NCI-H1694 treated with DMSO at 0.1 percent for 48 hours (cell line): ENCODE measurements at places on chromosomes 7 and 10.

DNA sequence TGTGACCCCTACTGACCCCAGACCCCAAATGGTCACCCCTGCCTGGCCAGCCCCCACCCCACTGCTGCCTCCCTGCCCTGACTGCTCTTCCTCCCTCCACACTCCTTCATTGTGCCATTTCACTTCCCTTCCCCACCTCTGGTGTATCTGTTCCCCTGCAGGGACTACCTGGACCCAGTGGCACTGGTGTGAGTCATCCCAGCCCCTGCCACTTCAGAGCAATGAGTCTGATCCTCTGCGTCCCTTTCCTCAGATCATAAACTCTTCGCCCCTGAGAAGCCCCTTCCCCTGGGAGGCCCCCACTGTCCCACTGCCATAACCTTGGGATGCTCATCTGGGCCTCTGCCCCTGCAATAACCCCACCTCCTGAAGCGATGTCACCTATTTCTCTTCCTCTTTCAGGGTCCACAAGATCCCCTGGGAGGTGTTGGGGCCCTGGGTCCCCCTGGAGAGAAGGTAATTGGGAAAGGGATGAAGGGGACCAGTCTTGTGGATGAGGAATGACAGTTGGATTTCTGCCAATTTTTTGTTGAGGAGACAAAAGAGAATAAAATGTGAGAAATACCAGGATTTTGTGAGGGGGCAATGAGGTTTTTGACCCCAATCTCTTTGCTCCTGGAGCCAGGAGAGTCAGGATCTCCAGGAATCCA, 19.1 kb upstream of the VOPP1 start:
- DNase-seq: no peak

DNA sequence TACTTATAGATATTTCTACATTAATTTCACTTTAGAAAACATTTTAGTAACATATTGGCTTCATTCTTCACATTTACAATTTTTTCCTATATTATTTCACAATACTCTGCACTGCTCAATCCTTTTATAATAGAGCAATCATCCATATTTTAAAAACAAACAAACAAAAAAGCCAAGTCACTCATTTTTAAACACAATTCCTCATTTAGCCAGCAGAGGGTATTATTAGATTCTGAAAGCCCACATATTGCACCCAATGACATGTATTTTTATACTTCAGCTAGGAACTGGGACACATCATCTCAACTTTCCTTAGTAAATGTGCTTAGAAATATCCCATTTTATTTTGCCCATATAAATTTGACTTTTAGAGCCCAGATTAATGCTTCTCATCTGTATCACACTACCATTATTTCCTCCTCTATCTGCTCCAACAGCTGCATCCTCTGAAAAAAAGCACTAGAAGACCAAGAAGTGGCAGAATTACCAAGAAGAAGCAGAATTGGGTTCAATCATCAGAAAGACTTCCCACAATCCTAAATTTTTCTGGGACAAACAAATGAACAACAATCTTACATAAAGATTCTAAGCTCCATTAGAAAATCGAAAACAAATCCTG, 29.5 kb downstream of the CTNNA3 start:
- DNase-seq: no peak

DNA sequence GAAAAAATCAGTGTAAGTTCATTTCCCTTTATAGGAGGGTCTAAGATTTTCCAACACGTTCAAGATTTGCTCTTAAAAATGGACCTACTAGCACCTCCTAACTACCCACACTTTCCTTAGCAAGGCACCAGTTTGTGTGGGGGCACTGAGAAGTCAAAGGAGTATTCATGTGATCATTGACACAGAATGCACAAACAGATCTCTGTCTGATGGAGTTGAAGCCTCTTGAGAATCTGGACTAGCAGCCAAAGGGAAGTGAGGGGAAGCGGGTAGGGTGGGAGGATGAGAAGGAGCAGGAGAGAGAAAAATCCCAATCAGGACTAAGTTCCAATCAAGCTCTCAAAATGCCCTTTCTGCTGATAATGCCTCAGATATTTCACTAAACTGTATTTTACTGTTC, 4.1 kb downstream of the MMS19 start:
- no peak for DNase-seq

GRCh38 chr7:68734431-68734830, 863.8 kb upstream of the AUTS2 start:
- no peak for DNase-seq

- no peak for DNase-seq
Measured at GRCh38 chr10:122986335-122986734, 6.1 kb downstream of the PSTK start.

- DNase-seq: no peak
Measured at GRCh38 chr10:68086011-68086410, 10.9 kb upstream of the HERC4 start.

DNA sequence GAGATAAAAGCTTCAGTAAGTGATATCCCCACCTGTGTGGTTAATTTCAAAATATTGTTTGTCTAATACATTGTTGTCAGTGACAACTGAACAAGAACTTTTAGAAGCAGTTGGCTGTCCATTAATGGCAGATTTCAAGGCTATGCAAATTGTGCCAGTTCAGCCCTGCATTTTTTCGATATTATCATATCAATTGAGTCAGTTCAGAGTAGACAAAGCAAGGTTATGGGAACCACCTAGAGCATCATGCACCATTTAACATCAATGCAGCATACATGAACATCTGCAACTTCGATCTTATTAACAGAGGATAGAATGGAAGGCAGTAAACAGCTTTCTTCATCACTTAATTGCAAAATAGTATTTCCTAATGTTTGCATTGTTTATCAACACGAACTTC, 180.7 kb upstream of the KAT6B start:
- DNase-seq: no peak

DNA sequence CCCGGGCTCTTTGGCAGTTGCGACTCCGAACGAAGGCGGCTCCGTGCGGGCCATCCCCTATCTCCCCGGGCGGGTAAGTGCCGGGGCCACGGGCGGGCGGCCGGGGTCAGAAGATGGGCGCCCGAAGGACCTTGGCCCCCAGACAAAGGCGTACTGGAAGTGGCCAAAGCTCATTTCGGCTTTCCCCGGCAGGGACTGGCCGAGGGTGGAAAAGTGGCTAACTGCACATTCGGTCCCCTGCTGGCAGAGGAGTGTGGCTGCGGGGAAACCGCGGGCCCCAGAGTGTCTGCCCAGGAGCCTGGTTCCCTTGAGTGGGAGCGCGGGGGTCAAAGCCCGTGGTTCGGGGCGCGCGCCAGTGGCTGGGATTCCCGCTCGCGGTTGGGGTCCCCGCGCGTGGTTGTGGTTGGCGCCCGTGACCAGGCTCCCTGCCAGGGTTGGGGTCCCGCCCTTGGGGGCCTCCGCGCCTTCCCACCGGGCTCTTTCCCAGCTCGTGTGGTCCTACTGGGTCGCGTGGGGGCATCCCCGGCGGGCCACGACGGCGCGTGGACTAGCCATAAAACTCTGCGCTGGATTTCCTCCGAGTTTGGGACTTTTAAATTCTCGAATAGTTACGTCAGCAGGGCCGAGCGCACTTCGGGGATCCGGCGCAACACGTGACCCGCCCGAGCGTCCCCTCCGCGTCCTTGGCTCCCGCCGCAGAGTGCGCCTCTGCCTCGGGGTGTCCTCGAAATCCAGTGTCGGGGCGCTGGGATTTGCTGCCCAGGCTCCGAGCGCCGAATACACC, 124.4 kb downstream of the TACC2 start:
- DNase-seq: no peak

GRCh38 chr10:75660823-75661222, 229.4 kb downstream of the LRMDA start:
- DNase-seq: peak; percentile 60

DNA sequence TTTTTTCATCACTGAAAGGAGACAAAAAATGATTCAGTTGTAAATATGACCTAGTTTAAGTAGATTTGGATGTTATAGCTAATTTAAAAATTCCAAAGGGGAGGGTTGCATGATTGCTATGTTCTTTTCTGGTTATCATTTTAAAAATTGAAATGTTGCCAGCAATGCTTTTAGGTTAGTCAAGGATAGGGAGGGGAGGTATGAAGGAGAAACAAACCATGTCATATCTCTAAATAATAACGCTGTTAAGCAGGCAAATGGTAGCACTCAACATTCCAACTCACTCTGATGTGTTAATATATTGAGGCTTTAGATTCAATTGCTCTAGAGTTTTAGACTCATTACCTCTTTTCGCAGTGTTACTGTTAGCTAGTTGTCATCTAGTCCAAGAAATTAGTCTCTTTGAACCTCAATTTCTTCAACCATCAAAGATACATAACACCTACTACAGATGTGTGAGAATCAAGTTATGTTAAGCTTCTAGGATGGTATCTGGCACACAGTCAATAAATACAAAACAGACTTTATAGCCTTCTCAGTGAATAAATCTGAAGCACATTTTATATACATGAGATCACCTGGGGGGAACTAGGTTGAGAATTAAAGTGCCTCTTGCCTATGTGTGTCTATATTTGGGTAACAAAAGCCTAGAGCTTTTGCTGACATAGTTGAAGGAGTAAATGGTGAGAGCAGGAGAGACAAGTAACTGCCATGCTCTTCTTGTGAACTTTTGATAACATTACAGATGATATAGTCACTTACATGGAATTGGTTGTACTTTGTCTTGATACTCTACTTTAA, 124.9 kb downstream of the CSTF2T start:
- DNase-seq: no peak

DNA sequence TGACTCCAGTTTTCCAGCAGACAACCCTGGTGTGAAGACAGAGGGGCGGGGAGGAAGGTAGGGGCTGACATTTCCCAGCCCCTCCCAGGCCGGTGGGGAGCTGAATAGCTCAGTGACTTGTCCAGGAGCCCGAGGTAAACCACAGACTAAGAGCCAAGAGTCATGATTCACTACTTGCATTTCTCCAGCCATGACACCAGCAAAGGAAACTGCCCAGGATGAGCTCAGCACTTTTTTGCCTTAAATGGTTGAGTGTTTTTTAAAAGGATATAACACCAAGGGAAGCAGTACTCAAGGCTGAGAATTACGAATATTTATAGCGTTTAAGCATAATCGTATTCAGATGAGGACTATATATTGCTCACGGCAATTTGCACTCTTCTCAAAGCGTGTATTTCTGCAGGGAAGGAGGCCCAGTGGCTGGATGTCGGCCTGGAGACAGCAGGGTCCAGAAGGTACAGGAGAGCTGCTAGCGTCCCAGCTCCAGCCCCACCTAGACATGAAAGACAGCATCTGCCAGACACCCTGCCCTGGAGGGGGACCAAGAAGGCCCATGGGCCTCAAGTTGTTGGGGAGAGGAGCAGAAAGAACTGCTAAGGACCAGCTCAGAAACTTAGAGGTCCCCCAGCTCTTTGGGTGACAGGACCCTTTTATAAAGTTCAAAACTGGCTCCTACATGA, 141.4 kb downstream of the GRID1 start:
- no peak for DNase-seq

- no peak for DNase-seq
Measured at GRCh38 chr7:45138433-45139267, 18.9 kb upstream of the RAMP3 start.

DNA sequence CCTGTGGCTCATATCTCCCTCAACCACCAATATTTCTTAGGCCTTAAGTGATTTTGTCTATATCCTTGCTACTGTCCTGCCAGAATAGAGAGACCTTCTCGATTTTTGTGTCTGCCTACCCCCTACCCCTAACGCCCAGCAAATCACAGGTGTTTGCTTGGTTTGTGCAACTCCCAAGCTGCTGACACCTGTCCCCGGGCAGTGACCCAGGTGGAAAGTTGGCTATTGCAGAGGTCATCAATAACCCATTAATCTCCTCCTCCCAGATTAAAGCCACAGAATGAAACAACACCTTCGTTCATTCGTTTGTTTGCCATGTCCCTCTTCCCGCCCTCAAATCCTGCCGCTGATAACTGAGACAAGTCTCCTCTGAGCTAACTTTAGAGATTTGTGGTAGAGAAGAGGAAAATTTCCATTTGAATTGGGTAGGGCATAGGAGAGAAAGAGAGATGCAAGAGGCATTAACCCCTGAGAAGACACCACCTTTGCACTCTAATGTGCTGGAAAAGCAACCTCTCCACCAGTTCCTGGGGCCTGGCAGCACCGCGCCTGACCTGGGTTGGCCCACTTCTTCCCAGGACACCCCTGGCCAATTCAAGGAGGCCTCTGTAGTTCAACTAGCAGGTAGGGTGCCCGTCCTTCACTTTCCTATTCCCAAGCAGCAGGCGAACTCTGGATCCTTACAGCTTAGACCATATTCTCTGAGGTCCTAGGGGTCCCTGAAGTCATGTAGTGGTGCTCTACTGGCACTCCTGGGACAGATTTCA, 3.0 kb downstream of the NEUROG3 start:
- no peak for DNase-seq

DNA sequence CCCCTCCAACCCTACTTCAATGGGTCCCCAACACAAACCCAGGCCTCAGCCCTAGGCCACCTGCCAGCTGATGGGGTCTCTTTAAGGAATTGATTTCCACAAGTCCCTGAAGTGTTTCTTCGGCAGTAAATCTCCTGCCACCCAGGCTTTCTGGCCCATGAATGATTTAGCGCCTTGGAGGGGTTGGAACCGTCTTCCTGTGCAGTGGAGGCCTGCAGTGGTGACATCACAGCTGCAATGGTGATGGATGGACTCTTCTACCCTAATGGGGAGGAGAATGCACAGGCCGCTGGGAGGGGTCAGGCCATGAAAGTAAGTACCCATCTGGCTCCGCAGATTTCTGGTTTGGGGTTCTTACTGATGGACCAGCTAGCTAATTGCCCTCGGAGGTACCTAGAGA, 163.8 kb downstream of the UBE2H start:
- DNase-seq: no peak

- no peak for DNase-seq
Measured at GRCh38 chr10:22625516-22626290, 88.7 kb downstream of the PIP4K2A start.

- DNase-seq: no peak
Measured at GRCh38 chr10:73251683-73252444, 580 bp downstream of the MRPS16 start.

GRCh38 chr7:151080067-151080521, 515 bp downstream of the FASTK start:
- no peak for DNase-seq

DNA sequence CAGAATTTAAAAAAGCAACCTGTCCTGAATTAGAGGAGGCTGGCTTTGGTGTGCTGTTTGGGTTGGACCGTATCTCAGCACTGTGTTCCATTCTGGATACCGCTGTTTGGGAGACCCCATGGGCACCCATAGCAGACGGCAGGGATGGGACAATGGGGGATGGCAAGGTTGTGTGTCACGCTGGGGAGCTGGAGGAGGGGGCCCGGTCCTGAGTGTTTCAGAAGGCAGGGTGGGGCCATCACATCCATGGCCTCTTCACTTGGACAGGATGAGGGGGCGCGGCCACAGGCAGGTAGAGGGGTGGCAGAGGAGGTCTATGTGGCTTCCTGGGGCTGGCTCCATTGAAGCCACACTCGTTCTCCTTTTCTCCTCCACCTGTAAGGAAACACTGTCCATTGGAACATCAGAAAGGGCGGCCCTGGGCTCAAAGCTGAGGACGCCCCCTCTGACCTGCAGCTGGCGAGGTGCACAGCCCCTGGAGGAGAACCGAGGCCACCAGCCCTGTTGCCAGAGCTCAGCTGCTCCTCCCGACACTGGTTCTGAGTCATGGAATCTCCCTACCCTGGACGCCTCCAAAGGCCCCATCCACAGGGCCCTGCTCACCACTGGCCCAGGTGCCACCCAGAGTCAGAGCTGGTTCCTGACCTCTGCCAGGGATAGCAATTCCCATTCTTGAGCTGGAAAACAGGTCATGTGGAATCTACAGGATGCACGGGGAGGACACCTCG, 587.3 kb downstream of the DNAJB6 start:
- DNase-seq: no peak
